Breast epithelium (tissue), 4 donors: ENCODE measurements at places on chromosomes 6 and 20.
A peak's percentile ranks its signal among the peaks of the same experiment; 100 is the strongest.

DNA sequence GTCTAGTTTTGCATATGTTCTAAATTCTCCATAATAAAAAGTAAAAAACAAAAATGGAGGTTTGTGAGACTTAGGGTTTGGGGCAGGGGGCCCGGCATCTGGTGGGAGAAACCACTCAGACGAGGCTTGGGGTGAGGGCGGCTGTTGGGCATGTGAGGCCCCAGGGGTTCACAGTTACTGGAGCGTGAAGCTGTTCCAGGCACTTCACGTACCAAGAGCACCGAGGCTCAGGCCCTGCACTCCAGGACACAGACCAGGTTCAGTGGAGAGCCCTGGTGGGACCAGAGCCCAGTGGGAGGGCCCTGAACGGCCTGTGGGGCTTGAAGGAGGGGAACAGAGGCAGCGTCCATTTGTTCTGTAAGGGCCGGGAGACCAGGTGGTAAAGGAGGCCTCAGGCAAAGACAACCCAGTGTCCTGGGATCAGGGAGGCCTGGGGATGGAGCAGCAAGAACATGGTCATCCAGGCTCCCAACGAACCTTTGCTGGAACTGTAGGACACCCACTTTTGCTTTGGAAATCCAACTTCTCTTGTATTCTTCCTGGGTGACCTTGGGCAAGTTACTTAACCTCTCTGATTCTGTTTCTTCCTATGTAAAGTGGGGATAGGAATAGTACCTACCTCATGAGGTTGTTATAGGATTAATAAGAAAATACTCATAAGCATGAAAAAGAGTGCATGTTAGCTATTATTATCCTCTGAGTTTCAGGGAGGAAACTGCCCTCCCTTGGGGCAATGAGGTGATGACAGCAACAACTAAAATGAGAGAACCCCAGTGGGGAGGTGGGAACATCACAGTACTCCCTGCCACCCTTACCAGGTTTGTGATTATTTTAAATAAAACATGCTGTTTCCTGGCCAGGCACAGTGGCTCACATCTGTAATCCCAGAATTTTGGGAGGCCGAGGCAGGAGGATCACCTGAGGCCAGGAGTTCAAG, 1.1 kb upstream of the FGD2 start:
- DNase-seq, result no peak
- no peak overlapping the region for H3K4me3 ChIP-seq
- no peaks in the 10 kb centered on the region for H3K4me1 ChIP-seq
- H3K27ac ChIP-seq, result no peak overlapping the region

GRCh38 chr6:3946778-3947177, 97.6 kb downstream of the FAM50B start:
- no peak overlapping the region for H3K4me3 ChIP-seq
- DNase-seq, result no peak
- H3K27ac ChIP-seq, result no peak overlapping the region
- no peaks in the 10 kb centered on the region for H3K36me3 ChIP-seq

DNA sequence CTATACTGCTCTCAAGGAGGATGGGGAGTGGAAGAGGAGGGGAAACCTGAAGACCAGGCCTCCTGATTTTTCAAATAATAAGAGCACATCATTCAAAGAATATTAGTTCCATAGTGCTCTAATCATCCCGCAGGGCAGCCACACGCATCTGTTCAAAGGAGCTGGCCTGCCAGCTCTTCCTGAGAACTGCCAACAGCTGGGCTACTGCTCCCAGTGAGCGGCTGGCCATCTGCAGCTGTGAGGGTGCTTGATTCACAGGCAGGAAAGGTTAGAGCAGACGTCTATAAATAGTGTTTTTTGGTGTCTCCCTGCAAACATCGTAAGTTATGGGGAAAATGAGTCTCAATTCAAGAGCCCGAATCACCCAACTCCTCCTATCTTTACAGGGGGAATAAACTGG, 17.3 kb downstream of the NSFL1C start:
- peaks cover 57% of the 10 kb centered on the region for H3K36me3 ChIP-seq
- H3K4me1 ChIP-seq, result no peaks in the 10 kb centered on the region
- no peak overlapping the region for H3K4me3 ChIP-seq

DNA sequence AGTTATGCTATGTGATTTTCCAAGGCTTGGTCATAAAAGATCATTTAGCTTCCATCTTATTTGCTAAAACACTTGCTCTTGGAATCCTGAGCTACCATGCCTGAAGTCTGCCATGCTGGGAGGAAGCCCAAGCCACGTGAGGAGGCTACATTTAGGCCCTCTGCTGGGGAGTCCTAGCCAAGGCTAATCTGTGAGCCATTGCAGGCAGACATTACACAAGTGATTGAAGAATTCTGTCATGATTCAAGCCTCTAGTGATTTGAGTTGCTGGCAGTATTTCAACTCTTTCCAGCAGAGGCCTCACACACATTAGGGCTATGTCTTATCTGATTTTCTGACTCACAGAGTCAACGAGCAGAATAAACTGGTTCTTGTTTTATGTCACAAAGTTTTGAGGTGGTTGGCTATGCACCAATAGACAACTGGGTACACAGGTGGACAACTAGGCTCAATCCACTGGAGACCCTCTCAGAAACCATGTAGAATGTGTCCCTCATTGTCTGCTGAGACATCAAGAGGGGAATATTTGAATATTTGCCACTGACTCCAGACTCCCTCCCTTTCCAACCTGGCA, 227.2 kb upstream of the SULF2 start:
- no peaks in the 10 kb centered on the region for H3K36me3 ChIP-seq
- no peak for DNase-seq
- no peaks in the 10 kb centered on the region for H3K4me1 ChIP-seq
- H3K27ac ChIP-seq, result no peak overlapping the region
- no peaks in the 10 kb centered on the region for H3K27me3 ChIP-seq
- no peak overlapping the region for H3K4me3 ChIP-seq

GRCh38 chr6:26351544-26351953, 13.4 kb upstream of the BTN3A2 start:
- H3K4me1 ChIP-seq, result no peaks in the 10 kb centered on the region
- H3K27me3 ChIP-seq, result no peaks in the 10 kb centered on the region
- no peak overlapping the region for H3K27ac ChIP-seq
- no peak overlapping the region for H3K4me3 ChIP-seq
- DNase-seq, result no peak

DNA sequence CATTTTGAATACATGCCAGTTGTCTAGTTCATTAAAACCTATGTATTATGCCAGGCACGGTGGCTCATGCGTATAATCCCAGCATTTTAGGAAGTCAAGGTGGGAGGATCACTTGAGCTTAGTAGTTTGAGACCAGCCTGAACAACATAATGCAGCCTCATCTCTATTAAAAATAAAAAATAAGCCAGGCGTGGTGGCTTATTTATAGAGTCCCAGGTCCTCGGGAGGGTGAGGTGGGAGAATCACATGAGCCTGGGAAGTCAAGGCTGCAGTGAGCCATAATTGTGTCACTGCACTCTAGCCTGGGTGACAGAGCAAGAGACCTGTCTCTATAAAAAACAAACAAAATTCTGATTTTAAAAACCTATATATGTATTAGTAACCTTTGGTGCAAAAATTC, 27.5 kb downstream of the ORC3 start:
- no peaks in the 10 kb centered on the region for H3K4me1 ChIP-seq
- H3K4me3 ChIP-seq, result no peak overlapping the region
- H3K27ac ChIP-seq, result no peak overlapping the region

GRCh38 chr6:39599341-39599740, 125.9 kb downstream of the KIF6 start:
- H3K4me3 ChIP-seq, result no peak overlapping the region
- no peak overlapping the region for H3K27ac ChIP-seq
- H3K4me1 ChIP-seq, result no peaks in the 10 kb centered on the region

DNA sequence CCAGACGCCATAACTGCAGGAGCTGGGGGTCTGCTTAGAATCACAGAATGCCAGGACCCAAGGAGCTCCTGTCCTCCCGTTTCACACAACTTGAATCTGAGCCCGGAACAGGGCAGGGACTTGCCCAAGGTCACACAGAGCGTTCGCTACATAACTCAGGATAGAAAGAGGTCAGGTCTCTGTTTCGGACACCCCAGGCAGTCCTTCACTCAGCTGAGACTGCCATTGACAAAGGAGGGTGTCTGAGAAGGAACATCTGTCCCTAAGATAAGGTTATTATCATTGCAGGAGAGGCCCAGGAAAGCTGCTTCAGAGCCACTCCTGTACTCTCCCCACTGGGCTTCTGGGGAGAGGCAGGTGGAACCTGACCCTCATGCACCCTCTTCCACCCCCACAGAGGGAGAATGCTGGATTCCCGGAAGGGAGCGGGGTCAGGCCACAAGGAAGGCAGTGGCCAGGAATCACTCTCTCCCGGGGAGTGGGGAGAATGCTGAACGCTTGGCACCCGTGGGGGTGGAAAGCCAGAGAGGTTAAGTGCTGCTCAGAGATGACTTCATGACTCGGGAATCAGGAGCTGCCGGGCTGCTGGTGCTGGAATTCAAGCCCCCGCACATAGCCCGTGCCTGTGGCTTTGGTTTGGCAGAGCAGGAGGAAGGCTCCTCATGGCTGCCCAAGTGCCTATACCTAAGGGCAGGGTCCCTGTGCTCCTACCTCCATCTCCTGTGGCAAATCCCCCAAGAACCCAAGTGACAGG, 10.7 kb downstream of the SDC4 start:
- peak; percentile 91 for DNase-seq
- H3K27me3 ChIP-seq, result no peaks in the 10 kb centered on the region
- no peak overlapping the region for H3K4me3 ChIP-seq
- H3K4me1 ChIP-seq, result peaks cover 26% of the 10 kb centered on the region
- no peaks in the 10 kb centered on the region for H3K36me3 ChIP-seq

DNA sequence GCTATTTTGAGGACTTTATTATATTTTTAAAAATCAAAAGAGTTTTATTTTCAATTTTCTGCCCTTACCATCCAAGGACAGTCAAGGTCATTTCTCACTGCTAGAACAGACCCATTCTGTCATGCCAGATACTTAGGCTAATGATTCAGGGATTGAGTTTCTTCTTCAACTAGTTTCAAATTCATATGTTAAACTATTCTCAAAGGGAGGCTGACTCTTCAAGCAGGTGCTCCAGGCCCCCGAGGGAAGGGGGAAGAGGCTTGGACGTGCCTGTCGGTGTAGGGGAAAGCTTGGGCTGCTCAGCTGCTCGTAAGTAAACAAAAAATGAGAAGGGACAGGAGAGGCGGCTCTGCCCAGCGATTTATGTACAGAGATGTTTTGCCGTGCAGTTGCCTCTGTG, 69.4 kb upstream of the MYLIP start:
- H3K4me3 ChIP-seq, result no peak overlapping the region
- DNase-seq, result no peak
- no peak overlapping the region for H3K27ac ChIP-seq
- no peaks in the 10 kb centered on the region for H3K36me3 ChIP-seq
- H3K4me1 ChIP-seq, result no peaks in the 10 kb centered on the region

DNA sequence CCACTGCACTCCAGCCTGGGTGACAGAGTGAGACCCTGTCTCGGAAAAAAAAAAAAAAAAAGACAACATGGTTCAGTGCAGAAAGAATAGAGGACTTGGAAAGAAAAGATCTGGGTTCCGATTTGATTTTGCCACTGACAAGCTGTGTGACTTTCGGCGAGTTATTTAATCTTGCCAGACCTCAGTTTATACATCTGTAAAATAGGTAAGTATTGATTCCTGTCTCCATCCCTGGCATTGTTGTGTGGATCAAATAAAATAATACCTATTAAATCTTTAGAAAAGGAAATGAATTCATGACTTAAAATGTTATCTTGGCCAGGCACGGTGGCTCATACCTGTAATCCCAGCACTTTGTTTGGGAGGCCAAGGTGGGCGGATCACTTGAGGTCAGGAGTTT, 7.0 kb downstream of the ITCH start:
- peaks cover 5% of the 10 kb centered on the region for H3K36me3 ChIP-seq
- H3K4me3 ChIP-seq, result no peak overlapping the region
- DNase-seq, result no peak
- H3K27ac ChIP-seq, result no peak overlapping the region

DNA sequence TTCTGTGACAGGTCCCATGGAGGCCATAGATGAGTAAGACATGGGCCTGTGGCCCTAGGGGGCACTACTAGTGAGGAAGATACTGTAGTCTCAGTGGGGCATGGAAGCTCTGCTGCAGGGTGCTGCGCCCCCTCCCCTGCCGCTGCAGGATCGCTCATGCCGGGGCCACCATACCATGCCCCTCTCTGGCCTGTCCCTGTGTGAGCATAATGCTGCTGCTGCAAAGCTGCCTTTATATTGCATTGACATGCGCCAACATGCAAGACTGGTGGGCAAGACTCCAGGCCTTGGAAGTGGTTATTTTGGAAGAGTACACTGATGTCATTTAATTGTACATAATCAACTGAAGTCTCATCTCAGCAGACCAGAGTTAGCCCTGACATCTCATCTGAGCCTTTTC, 60.0 kb downstream of the TOX2 start:
- no peak overlapping the region for H3K27ac ChIP-seq
- DNase-seq, result no peak
- no peaks in the 10 kb centered on the region for H3K4me1 ChIP-seq

GRCh38 chr6:111600588-111601445, 4.9 kb downstream of the TRAF3IP2 start:
- H3K4me1 ChIP-seq, result peaks cover 25% of the 10 kb centered on the region
- H3K4me3 ChIP-seq, result no peak overlapping the region
- DNase-seq, result no peak
- H3K27ac ChIP-seq, result peak overlapping the region; percentile 97

GRCh38 chr6:109978174-109979032, at the start of gene GPR6:
TSS of gene GPR6 (plus strand) at chr6:109978311. CDS start at chr6:109979113, 802 bp downstream.
- peak within 1 kb of the TSS; percentile 25 for H3K4me3 ChIP-seq
- H3K27ac ChIP-seq, result no peak within 1 kb of the TSS
- peaks cover 7% of the 10 kb centered on the region for H3K27me3 ChIP-seq
- H3K36me3 ChIP-seq, result no peaks in the 10 kb centered on the region
- DNase-seq, result peak; percentile 76
- no peaks in the 10 kb centered on the region for H3K4me1 ChIP-seq

DNA sequence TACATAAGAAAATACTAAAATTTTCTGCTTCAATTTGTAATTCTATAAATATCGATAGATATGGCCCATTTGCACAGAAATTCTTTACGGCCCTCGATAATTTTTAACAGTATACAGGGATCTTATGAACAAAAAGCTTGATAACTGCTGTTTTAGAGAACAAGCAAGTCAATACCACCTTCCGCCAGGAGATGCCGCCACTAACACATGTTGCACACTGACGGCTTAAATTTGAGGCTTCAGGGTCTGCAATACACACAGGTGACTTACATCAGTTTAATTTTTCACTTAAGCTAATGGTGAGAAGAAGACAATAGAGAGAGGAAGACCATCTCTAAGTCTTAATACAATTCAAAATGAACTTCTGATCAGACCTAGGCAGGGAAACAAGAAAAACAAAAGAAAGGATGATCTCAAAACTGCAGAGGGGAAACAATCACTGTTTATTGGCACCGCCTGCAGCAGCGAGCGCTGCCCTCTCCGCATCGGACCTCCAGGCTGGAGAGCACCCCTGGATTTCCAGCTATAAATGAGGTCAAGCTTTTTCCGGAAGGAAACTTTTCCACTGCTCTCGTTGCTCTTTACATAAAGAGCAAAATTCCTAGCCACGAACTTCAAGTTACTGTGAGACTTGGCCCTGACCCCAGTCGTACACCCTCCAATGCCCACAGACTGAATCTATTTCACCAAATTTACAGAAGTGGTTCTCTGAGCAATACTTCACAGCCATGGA, 53.9 kb downstream of the OTOR start:
- no peak overlapping the region for H3K27ac ChIP-seq
- no peaks in the 10 kb centered on the region for H3K36me3 ChIP-seq
- no peak for DNase-seq
- peaks cover 57% of the 10 kb centered on the region for H3K27me3 ChIP-seq
